ENCODE measurements at places on chromosomes 1 and 21. TPM values are rescaled to one million over a fixed set of nuclear protein-coding genes. Genes with fewer than 3 reads are reported as not detected.

The LCE3E gene
- not detected for total RNA-seq

The IL24 gene
- not detected for total RNA-seq

GRCh38 chr1:41719590-41719989 is 199.1 kb downstream of the HIVEP3 start:
- no peak overlapping the region for H3K27ac ChIP-seq
- no peak overlapping the region for H3K4me3 ChIP-seq
- no peaks in the 10 kb centered on the region for H3K4me1 ChIP-seq
- H3K27me3 ChIP-seq = no peaks in the 10 kb centered on the region

GRCh38 chr1:42657201-42657600 is 1.0 kb upstream of the PPIH start:
- H3K36me3 ChIP-seq = peaks cover 18% of the 10 kb centered on the region
- peaks cover 24% of the 10 kb centered on the region for H3K4me1 ChIP-seq
- no peak for DNase-seq
- H3K27ac ChIP-seq = no peak overlapping the region
- H3K27me3 ChIP-seq = peaks cover 20% of the 10 kb centered on the region

GRCh38 chr1:109392788-109393616 is 4.7 kb downstream of the SORT1 start:
- H3K27me3 ChIP-seq = no peaks in the 10 kb centered on the region
- peaks cover 44% of the 10 kb centered on the region for H3K4me1 ChIP-seq
- H3K27ac ChIP-seq = peak overlapping the region; percentile 54
- no peaks in the 10 kb centered on the region for H3K36me3 ChIP-seq
- no peak for DNase-seq

GRCh38 chr1:176785791-176786190 is 322.8 kb downstream of the PAPPA2 start:
- no peak for DNase-seq
- peaks cover 2% of the 10 kb centered on the region for H3K36me3 ChIP-seq
- H3K4me3 ChIP-seq = no peak overlapping the region
- peaks cover 24% of the 10 kb centered on the region for H3K4me1 ChIP-seq

GRCh38 chr1:27863538-27863915 is 8.8 kb upstream of the THEMIS2 start:
- no peaks in the 10 kb centered on the region for H3K27me3 ChIP-seq
- H3K36me3 ChIP-seq = no peaks in the 10 kb centered on the region
- H3K4me3 ChIP-seq = no peak overlapping the region
- H3K4me1 ChIP-seq = peaks cover 11% of the 10 kb centered on the region
- no peak for DNase-seq
- no peak overlapping the region for H3K27ac ChIP-seq

DNA sequence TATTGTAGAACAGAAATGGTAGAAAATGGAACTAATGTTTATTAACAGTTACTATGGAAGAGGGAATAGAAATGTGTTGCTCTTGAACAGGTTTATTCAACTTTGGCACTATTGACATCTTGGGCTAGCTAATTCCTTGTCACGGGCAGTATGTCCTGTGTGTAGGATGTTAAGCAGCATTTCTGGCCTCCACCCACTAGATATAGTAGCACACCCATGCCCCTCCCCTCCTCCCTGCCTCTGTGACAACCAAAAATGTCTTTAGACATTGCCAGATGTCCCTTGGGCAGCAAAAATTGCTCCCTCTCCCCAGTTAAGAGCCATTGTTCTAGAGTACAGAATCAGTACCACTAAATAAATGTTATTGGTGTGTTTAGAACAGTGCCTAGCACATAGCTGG is 91.4 kb upstream of the TPTE start:
- DNase-seq = no peak
- H3K27ac ChIP-seq = no peak overlapping the region
- no peaks in the 10 kb centered on the region for H3K4me1 ChIP-seq
- no peak overlapping the region for H3K4me3 ChIP-seq
- no peaks in the 10 kb centered on the region for H3K27me3 ChIP-seq

DNA sequence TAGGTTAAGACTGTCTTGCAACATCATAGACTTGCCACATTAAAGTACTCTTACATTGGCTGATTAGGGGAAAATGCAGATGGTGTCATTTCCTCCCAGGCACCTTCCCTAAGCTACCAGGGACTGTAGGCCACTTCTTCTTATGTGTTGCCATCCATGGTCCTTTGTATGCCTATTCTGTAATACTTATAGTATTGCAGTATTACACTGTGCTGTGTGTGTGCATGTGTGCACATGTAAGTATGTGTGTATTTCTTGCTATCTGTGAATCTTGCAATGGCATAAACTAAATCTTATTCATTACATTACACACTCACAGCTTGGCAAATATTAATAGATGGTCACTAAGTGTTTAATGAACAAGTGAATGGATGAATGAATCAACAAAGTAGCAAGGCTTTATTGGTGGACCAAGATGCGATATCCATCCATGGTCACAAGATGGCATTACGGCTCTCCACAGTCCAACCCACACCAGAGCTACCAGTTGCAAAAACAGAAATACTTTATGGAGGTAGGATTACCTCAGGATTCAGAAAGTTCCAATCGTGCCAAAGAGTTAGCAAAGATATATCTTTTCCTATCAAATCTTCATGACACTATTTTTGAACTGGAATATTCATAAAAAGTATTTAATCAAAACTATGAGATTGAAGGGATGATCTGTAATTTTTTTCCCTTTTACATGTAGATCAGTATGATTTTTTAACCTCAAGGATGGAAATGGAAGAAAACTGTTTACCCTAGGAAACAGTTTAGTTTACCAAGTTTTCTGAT is 160.2 kb downstream of the DENND1B start:
- H3K4me3 ChIP-seq = no peak overlapping the region
- H3K27ac ChIP-seq = no peak overlapping the region
- no peaks in the 10 kb centered on the region for H3K36me3 ChIP-seq
- H3K4me1 ChIP-seq = peaks cover 9% of the 10 kb centered on the region
- peak; percentile 39 for DNase-seq
- H3K27me3 ChIP-seq = no peaks in the 10 kb centered on the region

Measured in WTC11 (cell line).